ENCODE measurements at places on chromosomes 4 and X.

DNA sequence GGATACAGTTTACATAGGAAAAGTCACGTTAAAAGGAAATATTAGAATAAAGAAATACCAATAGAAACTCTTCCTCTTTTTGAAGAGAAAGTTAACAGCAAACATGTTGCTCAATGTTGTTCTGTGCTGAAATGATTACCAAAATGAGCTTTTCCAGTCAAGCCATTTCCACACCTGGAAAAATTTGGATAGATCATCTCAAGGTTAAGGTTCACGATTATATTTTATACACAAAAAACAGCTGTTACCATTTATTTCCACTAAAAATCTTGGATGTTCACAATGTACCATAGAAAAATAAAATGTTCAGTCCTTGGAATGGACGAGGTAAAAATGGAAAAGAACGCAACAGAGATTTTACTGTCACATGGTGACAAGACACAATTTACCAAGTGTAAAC, 218.7 kb downstream of the SCFD2 start:
- DNase-seq = no peak

- no peak for DNase-seq
Measured at GRCh38 chrX:28542791-28543190, 44.5 kb upstream of the IL1RAPL1 start.

- no peak for DNase-seq
Measured at GRCh38 chrX:73681408-73681807, 118.4 kb downstream of the CHIC1 start.

DNA sequence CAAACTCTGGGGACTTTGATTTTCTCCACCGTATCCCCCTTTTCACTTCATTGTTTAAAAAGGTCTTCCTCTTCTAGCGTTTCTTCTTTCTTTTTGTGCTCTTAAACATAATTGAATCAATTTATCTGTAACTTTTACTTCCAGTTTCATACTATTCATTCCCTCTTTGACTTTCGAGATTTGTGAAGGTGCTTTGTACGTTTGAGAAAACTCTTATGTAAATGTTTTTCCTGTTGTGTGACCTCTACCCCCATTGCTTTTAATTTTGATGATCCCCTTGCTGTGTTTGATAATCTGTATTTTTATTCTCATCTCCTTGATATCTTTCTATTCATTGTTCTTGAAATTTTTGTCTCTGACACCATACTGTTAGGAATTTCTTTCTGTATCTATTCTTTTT, 4.8 kb downstream of the USP38 start:
- no peak for DNase-seq

DNA sequence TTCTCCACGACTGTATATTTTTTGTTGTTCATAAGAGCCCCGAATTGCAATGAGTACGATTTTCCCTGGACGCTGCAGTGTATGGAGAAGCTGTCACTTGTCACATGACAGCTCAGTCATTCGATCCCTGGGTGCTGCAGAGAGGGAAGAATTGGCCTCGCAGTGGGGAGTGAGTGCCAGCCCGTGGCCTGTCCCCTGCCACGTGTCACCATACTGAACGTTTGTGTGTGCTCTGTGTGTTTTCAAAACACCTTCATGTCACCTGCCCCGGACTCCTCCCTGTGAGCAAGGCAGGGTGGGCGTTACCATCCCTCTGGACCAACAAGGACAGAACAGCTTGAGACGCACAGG, 77.9 kb downstream of the TBL1X start:
- DNase-seq = no peak

GRCh38 chr4:139242511-139243051, 37.4 kb downstream of the MGARP start:
- no peak for DNase-seq

DNA sequence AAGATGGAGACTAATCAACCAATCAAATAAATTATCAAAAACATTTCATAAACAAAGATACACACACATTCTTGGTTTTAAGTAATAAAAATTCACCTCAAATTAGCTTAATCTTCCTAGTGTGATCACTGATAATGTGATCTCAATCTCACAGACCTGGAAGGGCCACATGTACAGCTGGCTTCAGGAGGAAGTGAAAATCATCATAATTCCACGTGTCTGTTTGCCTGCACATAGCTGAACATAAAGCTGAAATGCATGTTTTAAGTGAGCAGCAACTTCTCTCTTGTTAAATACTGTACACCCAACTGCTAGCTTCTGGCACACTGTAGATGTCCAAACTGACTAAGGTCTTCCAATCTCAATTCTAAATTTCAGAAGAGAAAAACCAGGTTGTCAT, 53.8 kb downstream of the ARHGAP6 start:
- DNase-seq = no peak

GRCh38 chr4:183354219-183354618, 32.0 kb upstream of the CLDN24 start:
- DNase-seq = no peak

DNA sequence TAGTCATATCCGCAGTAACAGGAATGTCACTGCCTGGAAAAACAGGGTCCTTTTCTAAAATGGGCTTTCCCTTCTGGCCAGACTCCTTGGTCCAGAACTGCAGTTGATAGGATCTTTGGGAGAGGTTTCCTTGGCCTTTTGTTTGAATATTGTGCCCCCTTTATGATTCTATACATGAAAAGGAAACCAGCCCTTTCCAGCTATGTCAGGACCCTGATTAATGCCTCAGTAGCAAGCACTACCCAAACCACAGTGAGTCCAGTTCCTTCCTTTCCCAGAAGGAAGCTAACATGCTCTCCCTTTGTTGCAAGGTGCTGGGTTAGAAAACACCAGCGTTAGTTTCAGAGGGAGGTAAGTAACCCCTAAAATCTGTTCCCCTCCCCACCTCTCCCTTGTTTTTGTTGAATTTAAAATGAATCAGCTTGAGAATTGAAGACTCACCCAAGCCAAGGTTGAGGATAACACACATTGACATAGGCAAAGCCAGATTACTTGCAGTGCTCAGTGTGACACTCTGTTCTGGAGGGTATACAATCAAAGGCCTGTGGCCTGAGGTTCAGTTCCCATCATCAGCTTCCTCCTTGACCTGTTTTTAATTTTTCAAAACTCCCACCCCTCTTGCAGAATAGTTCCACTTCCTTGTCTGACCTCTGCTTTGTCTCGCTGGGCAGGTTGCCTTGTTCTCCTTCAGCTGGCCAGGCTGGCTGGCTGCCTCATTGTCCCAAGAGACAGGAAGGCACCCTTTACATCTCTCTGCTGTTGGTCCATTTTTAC, 87.6 kb upstream of the PLAC1 start:
- no peak for DNase-seq

DNA sequence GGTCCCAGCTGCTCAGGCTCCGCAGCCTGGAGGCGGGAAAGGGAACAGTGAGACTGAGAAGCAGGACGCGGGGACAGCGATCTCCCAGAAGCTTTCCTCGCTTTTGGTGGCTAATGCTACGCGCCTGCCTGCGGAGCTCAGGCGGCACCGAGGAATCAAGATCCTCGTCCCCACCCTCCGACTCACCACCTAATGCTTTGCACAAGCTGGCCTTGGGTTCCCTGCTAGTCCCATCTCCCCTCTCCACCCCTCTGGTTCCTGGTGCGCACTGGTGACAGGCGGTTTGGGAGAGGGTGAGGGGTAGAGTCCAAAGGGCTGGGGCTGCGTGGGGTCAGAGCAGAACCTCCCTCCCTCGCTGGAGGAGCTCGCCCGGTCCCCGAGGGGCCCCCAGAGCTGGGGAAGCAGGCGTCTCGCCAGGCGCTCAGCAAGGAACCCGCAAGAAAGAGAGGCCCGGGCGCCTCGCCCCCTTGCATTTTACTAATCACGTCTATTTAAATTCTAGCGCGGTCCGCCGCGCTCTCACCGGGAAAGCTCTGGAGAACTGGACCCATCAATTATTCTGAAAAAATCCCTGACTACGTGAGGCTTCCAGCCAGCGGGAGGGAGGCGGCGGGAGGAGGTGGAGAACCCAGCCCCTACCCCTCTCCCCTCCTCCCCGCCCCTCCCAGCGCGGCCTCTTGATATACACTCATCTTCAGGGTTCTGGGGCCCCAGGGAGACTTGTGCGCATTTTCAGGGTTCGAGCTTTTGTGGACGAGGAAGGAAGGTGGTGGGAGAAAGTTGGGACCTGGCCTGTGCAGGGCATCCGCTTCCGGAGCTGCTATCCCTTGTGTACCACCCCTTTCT, 9.1 kb downstream of the POU4F2 start:
- no peak for DNase-seq

DNA sequence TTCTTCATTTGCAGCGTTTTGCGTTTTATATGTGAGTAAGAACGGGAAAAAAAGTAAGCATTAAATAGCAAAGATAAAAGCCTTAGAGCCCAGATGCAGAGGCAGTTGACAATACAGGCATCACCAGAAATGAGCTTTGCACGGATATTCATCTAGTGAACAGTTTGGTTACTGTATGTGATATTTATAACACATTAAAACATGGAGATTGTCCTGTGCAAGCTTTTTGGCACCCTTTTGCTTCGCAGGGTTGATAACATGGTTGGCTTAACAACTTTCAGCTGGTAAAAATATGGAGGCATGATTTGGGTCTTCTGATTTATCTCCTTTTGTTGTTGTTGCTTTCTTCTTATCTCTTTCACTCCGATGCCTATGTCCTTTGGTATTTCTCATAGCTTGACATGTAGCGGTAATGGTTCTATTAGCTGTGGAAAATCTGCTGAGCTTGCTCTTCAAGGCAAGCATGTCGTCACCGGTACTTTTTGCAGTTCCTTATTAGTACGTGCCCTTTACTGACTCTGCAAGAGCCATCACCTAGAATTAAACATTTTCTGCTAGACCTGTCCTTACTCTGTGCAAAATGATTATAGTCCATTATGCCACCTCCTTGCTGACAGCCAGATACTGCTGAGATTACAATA, 102.9 kb downstream of the PCDH7 start:
- DNase-seq = no peak

- no peak for DNase-seq
Measured at GRCh38 chr4:145939856-145940255, 1.2 kb upstream of the ZNF827 start.

DNA sequence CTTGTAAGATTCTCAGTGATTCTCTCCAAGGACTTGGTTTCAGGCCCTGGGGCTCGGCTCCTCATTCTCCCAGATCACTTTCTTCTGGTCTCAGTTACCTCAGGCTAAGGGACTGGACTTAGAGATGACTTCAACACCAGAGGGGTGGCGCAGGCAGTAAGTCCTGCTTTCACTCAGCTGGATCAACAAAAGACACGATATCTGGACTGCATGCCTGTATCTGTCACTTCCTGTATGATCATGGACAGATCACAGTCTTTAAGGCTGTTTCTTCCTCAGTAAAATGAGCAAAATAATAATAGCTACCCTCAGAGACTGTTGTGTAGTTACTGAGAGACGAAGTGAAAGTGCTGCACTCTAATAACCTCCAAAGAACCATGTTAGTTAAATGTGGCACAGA, 19.5 kb upstream of the CXCR3 start:
- DNase-seq = no peak

DNA sequence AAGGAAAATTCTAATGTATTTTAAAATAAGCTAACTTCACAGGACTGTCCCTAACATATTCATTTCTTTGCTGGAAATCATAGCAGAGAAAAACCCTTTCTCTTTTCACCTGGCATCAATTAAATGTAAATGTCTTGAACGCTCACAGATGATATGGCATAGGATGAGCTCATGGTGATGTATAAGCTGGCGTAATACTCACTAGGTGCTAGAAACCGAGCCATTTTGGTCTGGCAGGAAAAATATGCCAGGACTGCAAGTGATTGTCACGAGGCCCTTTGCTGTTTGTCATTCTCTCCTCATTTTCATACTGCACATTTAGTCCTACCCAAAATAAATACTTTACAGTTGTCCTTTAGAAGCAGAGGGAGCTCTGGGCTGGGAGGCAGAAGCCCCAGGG, 222.7 kb upstream of the LNX1 start:
- DNase-seq = no peak

All from H4 (cell line).